Fibroblast of villous mesenchyme (primary cell): ENCODE measurements at places on chromosomes 3 and 15. TPM values are rescaled to one million over a fixed set of nuclear protein-coding genes. Genes with fewer than 3 reads are reported as not detected.

GRCh38 chr3:195101927-195102608 lies 168.9 kb downstream of the XXYLT1 start:
- DNase-seq, result no peak

The UBAP1L gene
- 1.7 and 2.3 TPM in 2 replicates for total RNA-seq

- DNase-seq, result no peak
Observed at GRCh38 chr3:72728958-72729467, 119.2 kb downstream of the SHQ1 start.

DNA sequence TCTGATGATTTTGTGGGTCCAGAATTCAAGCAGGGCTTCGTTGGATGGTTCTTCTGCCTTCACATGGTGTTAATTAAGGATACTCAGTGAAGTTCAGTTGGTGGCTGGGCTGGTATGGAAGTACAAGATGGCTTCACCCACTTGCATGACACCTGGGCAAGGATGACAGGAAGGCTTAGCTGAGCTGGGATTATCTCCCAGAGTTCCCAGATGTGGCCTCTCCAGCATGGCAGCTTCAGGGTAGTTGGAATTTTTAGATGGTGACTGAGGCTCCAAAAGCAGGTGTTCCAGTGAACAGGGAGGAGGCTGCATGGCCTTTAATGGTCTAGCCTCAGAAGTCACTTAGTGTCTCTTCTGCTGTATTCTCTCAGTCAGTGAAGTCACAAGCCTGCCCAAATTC lies 135.5 kb downstream of the THRB start:
- no peak for DNase-seq

GRCh38 chr3:146040630-146041029 lies 120.4 kb downstream of the PLOD2 start:
- no peak for DNase-seq

The ZNF80 gene
- under 0.01 TPM in 1 of 2 replicates, not detected in the other for total RNA-seq

DNA sequence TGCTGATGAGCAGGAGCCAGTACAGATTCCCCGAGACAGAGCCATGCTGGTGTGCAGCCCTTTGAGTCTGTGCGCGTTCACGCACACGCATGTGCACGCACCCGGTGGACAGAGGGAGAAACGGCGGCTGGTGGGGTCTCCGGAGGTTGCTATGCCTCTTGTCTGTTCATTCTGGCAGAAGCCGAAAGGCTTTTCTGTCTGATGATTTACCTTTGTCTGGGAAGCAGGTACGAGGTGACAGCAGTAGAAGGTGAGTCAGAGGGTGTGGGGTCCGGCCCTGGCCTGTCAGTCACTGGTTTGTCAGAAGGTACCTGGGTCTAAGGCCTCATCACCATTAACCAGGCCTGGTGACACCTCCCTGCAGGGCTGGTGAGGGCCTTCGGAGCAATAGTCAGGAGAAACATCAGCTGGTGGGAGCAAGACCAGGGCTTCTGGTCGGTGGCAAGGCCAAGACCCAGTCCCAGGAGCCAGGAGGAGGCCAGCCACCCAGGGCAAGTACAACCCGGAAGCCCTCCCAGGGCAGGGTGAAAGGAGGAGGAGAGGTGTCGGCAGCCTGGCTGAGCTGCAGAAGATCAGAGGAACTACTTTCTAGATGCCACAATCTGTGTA lies 7.5 kb downstream of the PCSK6 start:
- DNase-seq, result no peak

GRCh38 chr15:74387621-74388362 lies 20.3 kb upstream of the CYP11A1 start:
- DNase-seq, result no peak
